Fibroblast of skin of back (primary cell): ENCODE measurements at places on chromosomes 12 and 14.
A peak's percentile ranks its signal among the peaks of the same experiment; 100 is the strongest.

DNA sequence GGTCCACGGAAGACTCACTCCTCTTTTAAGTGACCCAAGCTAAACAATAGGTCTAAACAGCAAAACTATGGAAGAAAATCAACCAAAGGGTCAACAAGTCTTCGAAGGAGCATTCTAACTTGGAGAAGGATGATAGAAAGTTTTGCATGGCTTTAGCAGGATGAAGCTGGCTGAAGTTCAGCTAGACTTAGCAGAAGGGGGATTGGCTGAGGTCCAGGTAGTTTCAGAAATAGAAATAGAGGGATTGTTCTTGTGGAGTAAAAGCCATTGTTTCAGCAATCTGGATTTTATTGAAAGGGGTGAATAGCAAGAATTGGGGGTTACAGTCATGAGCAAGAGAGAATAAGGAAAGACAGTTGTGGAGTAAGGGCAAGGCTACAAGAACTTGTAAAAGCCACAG lies 84.7 kb upstream of the TSPAN8 start:
- peak; percentile 22 for DNase-seq

DNA sequence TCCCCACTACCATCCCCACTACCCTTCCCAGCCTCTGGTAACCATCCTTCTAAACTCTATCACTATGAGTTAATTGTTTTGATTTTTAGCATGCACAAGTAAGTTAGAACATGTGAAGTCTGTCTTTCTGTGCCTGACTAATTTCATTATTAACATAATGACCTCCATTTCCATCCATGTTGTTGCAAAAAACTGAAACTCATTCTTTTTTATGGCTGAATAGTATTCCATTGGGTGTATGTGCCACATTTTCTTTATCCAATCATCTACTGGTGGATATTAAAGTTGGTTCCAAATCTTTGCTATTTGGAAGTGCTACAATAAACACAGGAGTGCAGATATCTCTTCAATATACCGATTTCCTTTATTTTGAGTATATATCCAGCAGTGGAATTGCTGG lies 13.2 kb upstream of the PPM1H start:
- no peak for DNase-seq

GRCh38 chr12:54596526-54596946 lies 8.1 kb upstream of the PPP1R1A start:
- DNase-seq: peak; percentile 57

DNA sequence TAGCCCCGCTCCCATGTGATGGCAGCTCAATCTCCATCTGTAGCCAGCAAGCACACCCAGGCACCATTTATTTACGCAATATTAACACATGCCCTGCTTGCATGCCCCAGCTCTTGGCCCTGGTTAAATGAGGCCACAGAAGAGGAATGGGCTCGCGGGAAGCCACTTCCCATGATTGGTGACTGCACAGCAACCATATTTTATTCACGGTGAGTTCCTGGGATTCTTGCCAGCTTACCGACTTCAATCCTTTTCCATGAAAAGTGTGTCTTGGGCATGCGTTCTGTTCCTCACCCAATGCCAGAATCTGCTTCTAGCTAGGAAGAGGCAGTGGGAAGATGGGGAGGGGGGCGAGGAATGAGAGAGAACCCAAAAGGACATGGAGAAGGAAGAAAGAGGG lies 54.7 kb downstream of the PITPNM2 start:
- DNase-seq: no peak
